CD4-positive, CD25-positive, alpha-beta regulatory T cell (primary cell): ENCODE measurements at places on chromosomes 3 and 15. TPM values are rescaled to one million over a fixed set of nuclear protein-coding genes. Genes with fewer than 3 reads are reported as not detected.

- no peaks in the 10 kb centered on the region for H3K27me3 ChIP-seq
- H3K27ac ChIP-seq, result no peak overlapping the region
- DNase-seq, result no peak
- H3K4me3 ChIP-seq, result no peak overlapping the region
These were observed 21.5 kb downstream of the MAP2K1 start for GRCh38 chr15:66408254-66408653.

DNA sequence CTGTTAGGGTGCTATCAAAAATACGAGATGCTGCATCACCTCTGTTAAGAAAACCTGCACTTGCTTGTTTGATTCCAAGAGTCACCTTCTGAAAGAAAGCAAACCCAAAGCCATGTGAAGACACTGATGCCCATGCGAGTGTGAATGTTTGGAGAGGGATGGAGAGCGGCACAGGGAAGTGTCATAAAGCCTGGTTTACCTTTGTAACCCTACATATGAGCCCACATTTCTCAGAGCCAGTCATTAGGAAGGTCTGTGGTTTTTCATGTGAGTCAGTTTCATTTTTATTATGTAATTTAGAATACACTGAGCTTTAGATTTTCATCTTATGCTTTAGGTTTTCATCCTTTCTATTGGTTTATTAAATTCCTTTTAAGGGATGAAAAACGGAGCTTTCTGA, 896.8 kb downstream of the ROBO1 start:
- H3K27me3 ChIP-seq, result no peaks in the 10 kb centered on the region
- H3K4me1 ChIP-seq, result no peaks in the 10 kb centered on the region
- no peak overlapping the region for H3K27ac ChIP-seq
- H3K4me3 ChIP-seq, result no peak overlapping the region
- no peaks in the 10 kb centered on the region for H3K36me3 ChIP-seq

DNA sequence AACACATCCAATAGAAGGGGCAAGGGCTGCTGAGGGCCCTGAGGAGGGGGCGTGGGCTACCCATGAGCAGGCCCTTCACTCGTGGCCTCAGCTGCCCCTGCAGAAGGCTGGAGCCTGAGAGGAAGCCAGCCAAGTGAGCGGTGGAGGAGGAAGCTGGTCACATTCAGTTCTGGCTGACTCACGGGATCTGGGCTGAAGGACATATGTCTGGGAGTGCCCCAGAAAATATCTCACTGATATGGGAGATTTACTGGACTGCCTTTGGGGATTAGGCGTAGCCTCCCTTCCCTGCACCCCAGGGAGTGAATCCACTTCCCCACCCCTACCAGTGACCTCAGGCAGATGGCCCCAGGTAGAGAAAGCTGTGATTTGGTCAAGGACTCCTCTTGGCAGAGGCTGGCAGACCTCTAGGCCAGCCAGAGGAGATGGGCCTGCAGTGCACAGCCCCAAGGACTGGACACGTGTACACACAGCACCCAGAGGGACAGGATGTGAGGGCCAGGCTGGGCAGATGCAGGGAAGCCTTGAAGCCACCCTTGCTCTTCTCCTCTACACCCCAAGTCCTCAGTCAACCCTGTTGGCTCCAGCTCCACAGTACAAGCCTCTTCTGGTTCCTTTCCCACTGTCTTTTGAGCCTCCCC, 14.2 kb upstream of the ANKDD1A start:
- no peaks in the 10 kb centered on the region for H3K27me3 ChIP-seq
- no peak overlapping the region for H3K4me3 ChIP-seq
- peaks cover 56% of the 10 kb centered on the region for H3K4me1 ChIP-seq
- DNase-seq, result no peak
- H3K27ac ChIP-seq, result peak overlapping the region; percentile 98

GRCh38 chr3:42376344-42376798, 34.0 kb downstream of the LYZL4 start:
- no peak for DNase-seq
- H3K27ac ChIP-seq, result no peak overlapping the region
- no peaks in the 10 kb centered on the region for H3K4me1 ChIP-seq
- H3K4me3 ChIP-seq, result no peak overlapping the region
- no peaks in the 10 kb centered on the region for H3K36me3 ChIP-seq

GAP43 gene
- total RNA-seq, result not detected

DNA sequence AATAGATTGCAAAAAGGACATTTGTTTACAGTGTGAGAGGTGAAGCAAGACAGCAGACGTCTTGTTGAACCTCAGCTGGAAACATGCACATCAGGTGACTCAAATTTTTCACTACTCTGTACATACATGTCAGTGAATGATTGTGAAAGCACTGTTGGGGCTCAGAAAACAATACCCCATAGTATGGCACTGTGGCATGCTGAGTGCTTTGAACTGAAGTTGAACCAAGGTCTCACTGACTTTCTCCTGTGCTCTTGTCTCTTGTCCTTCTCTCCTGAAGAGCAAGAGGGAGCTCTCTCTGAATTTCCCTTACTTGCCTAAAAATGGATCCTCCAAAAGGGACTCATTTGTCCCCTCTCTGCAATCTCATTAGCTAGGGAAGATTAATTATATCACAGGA, 24.5 kb upstream of the NEDD4 start:
- no peaks in the 10 kb centered on the region for H3K4me1 ChIP-seq
- no peaks in the 10 kb centered on the region for H3K36me3 ChIP-seq
- DNase-seq, result no peak

DNA sequence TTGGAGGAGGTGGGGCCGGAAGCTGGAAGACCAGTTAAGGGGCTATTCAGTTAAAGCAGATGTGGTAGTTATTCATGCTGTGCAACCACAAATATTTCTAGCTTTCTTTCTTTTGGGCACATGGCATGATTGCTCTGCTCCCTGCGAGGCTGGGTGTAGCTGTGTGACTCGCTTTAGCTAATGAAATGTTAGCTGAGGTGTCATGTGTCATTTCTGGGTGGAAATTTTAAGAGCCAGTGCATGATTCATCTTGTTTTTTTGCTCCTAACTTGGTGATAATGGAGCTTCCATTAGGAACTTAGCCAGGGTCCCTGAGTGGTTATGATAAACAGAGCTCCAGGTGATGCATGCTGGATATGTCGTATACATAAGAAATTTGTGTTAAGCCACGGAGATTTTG, 300.6 kb downstream of the SATB1 start:
- H3K27ac ChIP-seq, result no peak overlapping the region
- no peaks in the 10 kb centered on the region for H3K4me1 ChIP-seq
- no peaks in the 10 kb centered on the region for H3K36me3 ChIP-seq
- H3K4me3 ChIP-seq, result no peak overlapping the region
- DNase-seq, result no peak
- no peaks in the 10 kb centered on the region for H3K27me3 ChIP-seq

DNA sequence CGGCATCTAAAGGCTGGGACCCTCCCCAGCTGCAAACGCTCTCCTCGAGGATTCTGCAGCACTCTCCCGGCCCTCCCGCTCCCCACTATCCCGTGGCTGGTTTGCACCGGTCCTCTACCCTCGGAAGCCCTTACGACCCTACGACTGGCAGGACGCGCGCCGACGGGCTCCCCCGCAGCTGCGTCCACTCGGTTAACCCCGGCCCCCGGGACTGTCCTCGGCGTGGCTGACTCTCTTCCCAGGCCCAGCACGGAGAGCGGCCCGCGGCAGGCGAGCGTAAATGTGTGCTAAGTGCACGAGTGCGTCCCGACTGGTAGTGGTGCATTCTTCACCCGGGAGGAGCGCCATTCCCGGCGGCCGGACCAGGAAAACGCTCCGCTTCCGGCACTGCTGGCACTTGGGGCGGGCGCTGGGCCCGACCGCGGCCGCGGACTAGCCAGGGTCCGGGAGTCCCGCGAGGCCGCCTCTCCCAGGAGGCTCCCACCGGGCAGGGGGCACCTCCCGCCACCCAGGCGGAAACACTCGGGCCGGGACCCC, 508 bp downstream of the GORASP1 start:
- H3K4me3 ChIP-seq, result peak overlapping the region; percentile 49
- peak; percentile 17 for DNase-seq
- no peaks in the 10 kb centered on the region for H3K36me3 ChIP-seq
- peaks cover 34% of the 10 kb centered on the region for H3K4me1 ChIP-seq
- H3K27ac ChIP-seq, result peak overlapping the region; percentile 55

TTLL13 gene
- total RNA-seq, result 0.25 TPM
